CD8-positive, alpha-beta memory T cell (primary cell): ENCODE measurements at places on chromosomes 2 and 18. TPM values are rescaled to one million over a fixed set of nuclear protein-coding genes. Genes with fewer than 3 reads are reported as not detected.

DNA sequence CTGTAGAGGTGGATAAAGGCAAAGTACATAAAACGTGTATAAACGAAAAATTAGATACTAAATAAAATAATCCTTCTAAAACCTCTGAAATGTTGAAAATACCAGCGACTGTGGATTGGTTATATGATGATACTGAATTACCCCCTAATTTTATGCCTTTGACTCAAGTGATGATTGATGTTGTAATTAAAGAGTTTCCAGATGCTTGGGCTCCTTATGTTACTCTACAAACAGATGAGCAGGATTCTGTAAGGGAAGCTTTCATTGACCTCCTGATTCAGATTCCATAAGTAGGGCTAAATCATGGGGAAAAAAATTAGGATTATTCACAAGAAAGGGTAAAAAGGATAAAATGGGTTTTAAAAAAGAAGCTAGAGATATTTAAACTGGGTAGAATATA lies 418.2 kb upstream of the SLC39A10 start:
- H3K27me3 ChIP-seq, result no peaks in the 10 kb centered on the region
- DNase-seq, result no peak
- no peak overlapping the region for H3K4me3 ChIP-seq
- H3K36me3 ChIP-seq, result no peaks in the 10 kb centered on the region
- no peak overlapping the region for H3K27ac ChIP-seq

GRCh38 chr2:151269798-151270568 lies 8.3 kb upstream of the RBM43 start:
- DNase-seq, result no peak
- H3K27me3 ChIP-seq, result no peaks in the 10 kb centered on the region
- H3K4me3 ChIP-seq, result no peak overlapping the region

GRCh38 chr18:3604498-3605408 lies 154.8 kb downstream of the TGIF1 start:
- peak; percentile 48 for DNase-seq
- H3K27ac ChIP-seq, result peak overlapping the region; percentile 94
- H3K4me3 ChIP-seq, result peak overlapping the region; percentile 57
- H3K4me1 ChIP-seq, result peaks cover 44% of the 10 kb centered on the region
- H3K36me3 ChIP-seq, result no peaks in the 10 kb centered on the region

GKN2 gene
- total RNA-seq, result not detected

IL18RAP gene
- 4.1 TPM for total RNA-seq
